ENCODE measurements at places on chromosomes 6 and 20. TPM values are rescaled to one million over a fixed set of nuclear protein-coding genes. Genes with fewer than 3 reads are reported as not detected.

Gene FAXC
- not detected for total RNA-seq

Gene REM1
- not detected for total RNA-seq

Gene PGC
- 0.60 TPM for total RNA-seq

Gene RIMS4
- total RNA-seq, result not detected

DNA sequence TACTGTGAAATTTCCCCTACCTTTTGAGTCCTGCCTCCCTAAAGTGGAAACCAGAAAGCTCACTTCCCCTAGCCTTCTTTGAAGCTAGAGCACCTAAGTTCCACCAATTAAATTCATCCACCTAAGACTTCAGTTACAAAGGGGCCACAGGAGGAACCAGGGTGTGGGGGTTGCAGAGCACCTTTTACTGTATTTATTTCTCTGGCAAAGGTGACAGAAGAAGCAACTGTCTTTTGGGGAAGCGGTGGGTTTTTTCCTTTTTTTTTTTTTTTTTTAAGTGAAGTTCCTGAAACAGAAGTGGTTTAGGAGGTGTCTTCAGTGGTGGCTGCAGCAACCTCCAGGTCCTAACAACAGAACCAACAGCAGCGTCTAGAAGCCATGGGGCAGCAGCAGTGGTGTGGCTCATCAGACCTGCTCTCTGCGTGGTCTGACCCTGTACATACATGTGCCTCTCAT lies 13.1 kb downstream of the PSMB9 start:
- H3K4me1 ChIP-seq, result peaks cover 36% of the 10 kb centered on the region
- peaks cover 14% of the 10 kb centered on the region for H3K36me3 ChIP-seq
- DNase-seq, result no peak

DNA sequence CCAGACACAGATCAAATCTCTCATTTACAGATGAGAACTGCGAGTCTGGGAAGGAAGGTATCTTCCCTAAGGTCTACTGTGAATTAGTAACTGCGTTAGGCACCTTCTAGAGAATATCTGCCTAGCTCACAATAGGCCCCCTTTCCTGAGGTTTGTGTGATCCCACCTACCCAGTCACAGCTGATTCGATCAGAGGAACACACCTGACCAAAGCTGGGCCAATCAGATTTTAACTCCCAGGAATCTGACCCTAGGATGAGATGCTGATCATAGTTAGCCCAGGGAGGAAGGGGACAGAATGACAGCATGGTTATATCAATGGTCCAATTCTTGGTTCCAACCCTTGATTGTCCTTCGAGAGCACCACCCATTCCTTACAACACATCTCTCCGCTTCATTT lies 7.4 kb upstream of the CCDC167 start:
- H3K36me3 ChIP-seq, result peaks cover 3% of the 10 kb centered on the region
- no peak for DNase-seq
- no peak overlapping the region for H3K27ac ChIP-seq
- peaks cover 35% of the 10 kb centered on the region for H3K4me1 ChIP-seq
- H3K4me3 ChIP-seq, result no peak overlapping the region
- H3K27me3 ChIP-seq, result peaks cover 3% of the 10 kb centered on the region

GRCh38 chr6:168627506-168628175 lies 186.7 kb downstream of the SMOC2 start:
- H3K27ac ChIP-seq, result no peak overlapping the region
- no peak for DNase-seq
- H3K4me3 ChIP-seq, result no peak overlapping the region
- H3K4me1 ChIP-seq, result no peaks in the 10 kb centered on the region
- no peaks in the 10 kb centered on the region for H3K36me3 ChIP-seq

- DNase-seq, result no peak
- no peak overlapping the region for H3K4me3 ChIP-seq
- no peak overlapping the region for H3K27ac ChIP-seq
- no peaks in the 10 kb centered on the region for H3K36me3 ChIP-seq
- peaks cover 2% of the 10 kb centered on the region for H3K27me3 ChIP-seq
Measured at GRCh38 chr20:2329286-2329685, 33.5 kb downstream of the TGM3 start.

GRCh38 chr6:36627801-36628246 lies 33.7 kb downstream of the SRSF3 start:
- no peaks in the 10 kb centered on the region for H3K36me3 ChIP-seq
- H3K4me3 ChIP-seq, result no peak overlapping the region
- DNase-seq, result no peak

DNA sequence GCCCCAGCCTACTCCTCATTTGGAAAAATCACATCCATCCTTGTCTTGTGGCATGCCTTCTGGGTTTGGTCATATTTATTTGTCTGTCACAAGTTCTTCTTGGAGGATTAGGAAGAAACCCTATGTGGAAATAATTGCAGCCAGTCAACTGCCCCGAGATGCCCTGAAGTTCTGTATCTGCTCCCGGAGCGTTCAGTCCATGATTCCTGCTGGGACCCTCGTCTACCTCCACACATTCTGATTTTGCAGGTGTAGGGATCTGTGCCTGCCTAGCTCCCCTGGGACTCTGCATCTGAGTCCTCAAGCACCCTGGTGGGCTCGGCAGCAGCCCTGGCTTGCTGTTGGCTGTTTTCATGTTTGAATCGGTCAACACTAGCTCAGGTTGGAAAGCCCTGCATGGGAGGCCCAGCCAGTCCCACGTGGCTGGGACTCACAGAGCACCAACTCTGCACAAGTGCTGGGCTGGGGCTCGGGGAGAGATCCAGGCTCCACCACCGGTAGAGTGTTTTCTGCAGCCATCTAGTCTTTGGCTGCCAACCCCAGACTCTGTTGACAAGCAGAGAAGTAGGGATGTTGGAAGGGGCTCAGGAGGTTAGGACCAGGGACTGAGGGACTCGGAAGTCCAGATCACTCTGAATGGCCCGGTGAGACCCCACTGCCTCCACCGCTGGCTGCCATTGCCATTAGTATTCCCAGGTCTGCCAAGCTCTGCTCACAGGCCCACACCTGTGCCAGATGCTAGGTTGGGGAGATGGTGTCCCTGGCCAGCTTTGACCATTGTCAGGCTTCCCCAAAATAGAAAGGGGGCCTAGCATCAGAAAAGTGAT lies 183.5 kb upstream of the CST7 start:
- H3K4me3 ChIP-seq, result no peak overlapping the region
- H3K27ac ChIP-seq, result no peak overlapping the region
- DNase-seq, result no peak
- H3K27me3 ChIP-seq, result no peaks in the 10 kb centered on the region
- H3K36me3 ChIP-seq, result no peaks in the 10 kb centered on the region

DNA sequence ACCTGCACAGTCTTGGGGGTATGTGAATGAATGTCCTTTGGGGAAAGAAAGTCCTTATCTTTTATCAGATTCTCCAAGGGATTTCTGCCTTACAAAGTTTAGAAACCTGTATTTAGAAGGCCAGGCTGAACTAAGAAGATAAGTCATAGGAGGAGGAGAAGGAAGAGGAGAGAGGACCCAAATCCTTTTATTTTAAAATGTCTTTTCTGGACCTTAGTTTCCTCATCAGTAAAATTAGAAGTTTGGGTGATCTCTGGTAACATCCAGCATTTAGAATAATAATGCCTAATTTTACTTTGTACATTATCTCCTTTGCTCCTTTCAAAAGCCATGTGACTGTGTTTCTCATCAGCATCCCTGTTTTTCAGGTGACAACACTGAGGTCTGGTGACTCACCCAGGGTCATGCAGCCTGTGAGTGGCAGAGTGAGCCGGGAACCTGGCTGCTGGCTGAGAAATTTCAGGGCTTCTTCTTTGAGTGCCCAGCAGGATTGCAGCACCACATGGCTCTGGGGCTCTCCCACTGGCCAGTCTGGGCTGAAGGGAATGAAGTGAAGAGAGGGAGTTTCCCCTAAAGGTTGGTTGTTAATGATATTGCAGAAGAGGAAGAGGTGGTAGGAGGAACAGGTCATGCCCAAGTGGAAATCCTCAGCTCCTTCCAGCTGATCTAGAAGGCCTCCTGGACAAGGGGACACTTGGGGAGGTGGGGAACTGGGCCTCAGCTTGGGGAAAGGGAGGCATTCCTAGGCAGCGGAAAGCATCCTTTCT lies 34.0 kb downstream of the VEGFA start:
- no peak overlapping the region for H3K4me3 ChIP-seq
- DNase-seq, result no peak
- H3K27me3 ChIP-seq, result peaks cover 6% of the 10 kb centered on the region

GRCh38 chr6:78615430-78615904 lies 251.9 kb upstream of the IRAK1BP1 start:
- no peaks in the 10 kb centered on the region for H3K27me3 ChIP-seq
- H3K36me3 ChIP-seq, result no peaks in the 10 kb centered on the region
- H3K4me1 ChIP-seq, result peaks cover 6% of the 10 kb centered on the region
- DNase-seq, result no peak
- H3K4me3 ChIP-seq, result no peak overlapping the region
- no peak overlapping the region for H3K27ac ChIP-seq

DNA sequence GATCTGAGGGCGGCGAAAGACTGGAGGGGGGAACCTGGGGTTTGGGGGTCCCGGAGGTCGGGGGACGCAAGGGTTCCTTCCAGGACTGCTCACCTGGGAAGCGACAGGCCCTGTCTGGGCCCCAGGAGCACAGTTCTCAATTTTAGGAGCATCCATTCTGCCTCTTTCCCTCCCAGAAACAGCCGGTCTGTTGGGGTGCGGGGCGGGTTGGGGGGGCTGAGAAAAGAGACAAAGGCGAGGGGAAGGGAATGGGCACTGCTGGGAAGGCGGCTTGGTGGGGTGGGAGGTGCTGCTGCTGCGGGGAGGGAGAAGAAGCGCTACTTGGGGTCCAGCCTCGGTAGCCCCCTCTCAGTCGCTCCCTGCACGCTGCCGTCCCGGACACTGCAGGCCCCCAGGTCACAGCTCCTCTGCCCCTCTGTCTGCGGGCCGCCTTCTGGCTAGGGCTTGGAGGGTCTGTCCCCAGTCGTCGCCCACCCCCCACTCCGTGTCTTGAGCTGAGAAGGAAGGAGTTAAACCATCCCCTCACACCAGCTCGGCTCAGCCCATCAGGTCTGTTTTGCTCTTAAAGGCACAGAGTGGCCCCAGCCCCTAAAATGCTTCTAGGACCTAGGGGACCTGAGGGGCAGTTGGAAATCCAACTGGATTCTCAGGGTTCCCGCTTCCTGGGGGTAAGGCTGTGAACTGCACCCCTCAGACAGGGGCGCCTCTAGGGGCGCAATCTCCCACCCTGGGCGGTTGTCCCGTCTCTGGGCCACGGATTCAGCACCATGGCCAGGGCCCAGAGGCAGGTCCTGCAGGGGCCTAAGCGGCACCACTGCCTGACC lies 690 bp downstream of the GDAP1L1 start:
- no peak for DNase-seq
- no peak overlapping the region for H3K27ac ChIP-seq
- no peak overlapping the region for H3K4me3 ChIP-seq
- H3K4me1 ChIP-seq, result no peaks in the 10 kb centered on the region
- H3K36me3 ChIP-seq, result no peaks in the 10 kb centered on the region

GRCh38 chr6:109252261-109253041 lies 129.8 kb downstream of the CD164 start:
- H3K4me3 ChIP-seq, result no peak overlapping the region
- DNase-seq, result no peak

GRCh38 chr6:139146317-139146726 lies 11.4 kb downstream of the HECA start:
- peaks cover 92% of the 10 kb centered on the region for H3K4me1 ChIP-seq
- peak overlapping the region; percentile 85 for H3K27ac ChIP-seq
- peak overlapping the region; percentile 65 for H3K4me3 ChIP-seq
